ENCODE measurements at places on chromosomes 2 and 18.

DNA sequence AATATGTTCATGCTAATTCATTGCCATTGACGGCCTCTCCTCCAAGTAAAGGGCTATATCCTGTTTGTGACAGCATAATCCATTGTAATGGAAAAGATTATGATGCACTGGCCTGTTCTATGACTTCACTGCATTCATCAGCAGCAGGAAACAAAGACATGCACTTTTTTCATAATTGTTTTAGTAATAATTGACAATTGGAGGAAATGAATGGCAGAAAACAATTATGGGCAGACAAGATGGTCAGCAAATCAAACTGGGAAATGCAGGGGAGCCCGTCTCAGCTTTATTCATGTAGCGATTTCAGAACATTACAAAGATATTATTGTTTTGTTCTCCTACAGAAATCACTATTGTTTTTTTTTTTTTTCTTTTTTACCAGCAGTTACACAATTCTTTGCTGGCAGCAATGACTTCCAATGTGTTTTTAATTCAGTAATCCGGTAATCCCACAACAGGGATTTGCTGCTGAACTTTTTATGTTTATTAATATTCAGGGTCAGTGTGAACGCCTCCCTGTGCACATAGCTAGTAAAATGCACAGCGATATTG, 33.8 kb upstream of the RASGRP3 start:
- no peak for DNase-seq

DNA sequence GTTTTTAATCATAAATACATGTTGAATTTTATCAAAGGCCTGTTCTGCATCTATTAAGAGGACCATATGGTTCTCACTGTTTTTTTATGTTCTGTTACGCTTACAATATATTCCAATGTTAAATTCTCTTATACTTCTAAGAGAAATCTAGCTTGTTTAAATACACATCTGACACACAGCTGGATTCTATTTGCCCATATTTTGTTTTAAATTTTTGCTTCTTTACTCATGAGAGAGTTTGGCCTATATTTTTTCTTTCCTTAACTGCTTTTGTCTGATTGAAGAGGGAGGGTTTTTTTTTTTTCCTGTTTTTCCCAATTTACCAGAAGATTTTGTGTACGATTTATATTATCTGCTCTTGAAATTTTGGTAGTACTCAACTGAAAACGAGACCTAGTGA, 34.9 kb downstream of the RNF144A start:
- no peak for DNase-seq

DNA sequence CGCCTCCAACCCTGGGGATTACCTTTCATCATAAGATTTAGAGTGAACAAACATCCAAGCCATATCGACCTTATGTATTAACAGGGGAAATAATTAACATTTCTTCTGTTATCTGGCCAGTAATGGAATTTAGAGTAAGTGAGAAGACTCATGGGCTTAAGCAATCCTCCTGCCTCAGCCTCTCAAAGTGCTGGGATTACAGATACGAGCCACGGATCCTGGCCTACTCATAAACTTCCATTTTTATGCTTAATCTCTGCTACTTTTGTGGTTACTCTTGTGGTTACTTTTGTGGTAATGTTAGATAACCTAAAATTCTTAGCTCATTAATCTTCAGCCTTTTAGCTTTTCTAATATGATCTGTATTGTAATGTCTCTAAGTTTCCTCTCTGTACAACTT, 159.3 kb upstream of the SLC8A1 start:
- no peak for DNase-seq

GRCh38 chr2:189232759-189233406, 53.3 kb upstream of the COL5A2 start:
- no peak for DNase-seq

DNA sequence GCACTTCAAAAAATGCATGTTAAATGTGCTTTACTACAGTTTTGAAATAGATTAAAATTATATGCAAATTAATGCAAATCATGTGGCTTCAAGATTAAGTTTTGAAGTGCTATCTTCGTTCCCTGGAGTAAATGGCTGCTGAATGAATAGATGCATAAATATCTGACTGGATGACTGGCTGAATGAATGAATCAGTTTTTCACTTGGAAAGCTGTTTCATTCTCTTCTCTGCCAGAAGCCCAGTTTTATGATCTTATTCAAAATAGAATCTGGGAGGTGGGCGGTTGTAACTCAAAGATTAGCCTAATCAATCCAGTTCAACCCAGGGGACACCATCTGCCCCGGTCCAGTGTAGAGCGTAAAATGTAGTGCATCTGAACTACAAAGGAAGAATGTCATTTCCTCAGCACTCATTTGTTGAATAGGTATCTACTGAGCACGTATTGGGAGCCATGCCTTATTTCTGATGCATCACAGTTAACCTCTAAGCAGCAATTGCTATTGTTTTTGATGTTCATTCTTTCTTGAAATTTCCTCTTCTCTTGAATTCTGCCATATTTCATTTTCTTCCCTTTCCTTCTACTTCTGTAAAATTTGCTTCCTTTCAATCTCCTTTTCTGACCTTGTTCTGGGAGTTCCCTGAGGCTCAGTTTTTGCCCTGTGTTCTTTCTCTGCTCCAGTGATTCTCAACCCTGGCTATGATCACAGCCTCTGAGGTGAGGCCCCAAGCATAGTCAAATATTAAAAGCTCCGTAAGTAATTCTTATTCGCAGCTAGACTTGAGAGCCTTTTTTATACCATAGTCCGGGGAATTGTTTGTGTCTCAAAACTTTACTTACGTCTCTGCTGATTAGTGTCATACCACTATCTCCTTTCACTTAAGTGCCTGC, 282.7 kb downstream of the PARD3B start:
- DNase-seq, result no peak

DNA sequence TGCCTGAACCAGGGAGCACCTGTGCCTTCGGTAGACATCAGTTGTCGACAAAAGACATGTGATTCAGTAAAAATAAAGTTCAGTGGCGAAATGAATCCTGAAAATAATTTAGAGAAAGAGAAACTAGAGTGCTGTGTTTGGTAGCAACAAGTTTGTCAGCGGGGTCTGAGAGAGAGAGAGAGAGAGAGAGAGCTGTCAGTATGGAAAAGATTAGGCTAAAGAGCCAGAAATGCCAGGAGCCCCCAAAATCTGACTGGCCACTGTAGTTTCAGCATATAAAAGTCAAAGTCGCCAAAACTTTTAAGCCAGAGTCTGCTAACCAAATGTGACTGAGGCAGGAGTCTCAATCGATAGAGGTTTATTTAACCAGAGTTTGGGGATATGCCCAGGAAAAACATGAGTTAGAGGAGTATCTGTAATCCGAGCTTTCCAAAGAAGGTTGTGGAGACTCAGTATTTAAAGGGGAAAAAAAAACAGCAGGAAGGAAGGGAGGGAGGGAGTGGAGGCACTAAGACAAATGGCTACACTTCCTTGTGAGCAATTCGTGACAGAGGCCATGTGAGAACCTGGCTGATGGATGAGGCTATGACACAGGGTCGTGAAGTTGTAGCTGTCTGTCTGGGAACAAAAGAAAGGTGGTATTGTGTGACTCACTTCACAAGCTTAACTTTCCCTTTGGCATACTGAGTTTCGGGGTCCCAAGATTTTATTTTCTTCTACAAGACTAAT, 20.5 kb upstream of the GNAL start:
- DNase-seq, result no peak

GRCh38 chr18:26654616-26655524, 106.5 kb upstream of the KCTD1 start:
- DNase-seq, result no peak

DNA sequence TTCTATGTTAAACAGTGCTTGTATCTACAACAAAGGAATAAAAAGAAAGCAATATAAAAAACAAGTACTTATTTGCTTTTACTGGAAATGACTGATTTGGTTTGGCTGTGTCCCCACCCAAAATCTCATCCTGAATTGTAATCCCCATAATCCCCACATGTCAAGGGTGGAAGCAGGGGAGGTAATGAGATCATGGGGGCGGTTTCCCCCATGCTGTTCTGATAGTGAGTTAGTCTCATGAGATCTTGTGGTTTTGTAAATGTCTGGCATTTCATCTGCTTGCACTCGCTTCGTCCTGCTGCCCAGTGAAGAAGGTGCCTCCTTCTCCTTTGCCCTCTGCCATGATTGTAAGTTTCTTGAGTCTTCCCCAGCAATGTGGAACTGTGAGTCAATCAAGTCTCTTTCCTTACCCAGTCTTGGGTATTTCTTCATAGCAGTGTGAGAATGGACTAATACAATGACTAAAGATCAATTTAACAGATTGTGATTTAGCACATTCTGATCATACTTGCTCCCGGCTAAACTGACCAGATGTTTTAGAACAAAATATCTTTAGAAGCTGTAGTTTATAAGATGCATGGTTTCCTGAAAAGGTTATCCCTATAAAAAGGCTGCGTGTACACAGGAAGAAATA, 19.9 kb downstream of the PTH2R start:
- no peak for DNase-seq

GRCh38 chr18:55786651-55787272, 198.8 kb upstream of the TCF4 start:
- no peak for DNase-seq

DNA sequence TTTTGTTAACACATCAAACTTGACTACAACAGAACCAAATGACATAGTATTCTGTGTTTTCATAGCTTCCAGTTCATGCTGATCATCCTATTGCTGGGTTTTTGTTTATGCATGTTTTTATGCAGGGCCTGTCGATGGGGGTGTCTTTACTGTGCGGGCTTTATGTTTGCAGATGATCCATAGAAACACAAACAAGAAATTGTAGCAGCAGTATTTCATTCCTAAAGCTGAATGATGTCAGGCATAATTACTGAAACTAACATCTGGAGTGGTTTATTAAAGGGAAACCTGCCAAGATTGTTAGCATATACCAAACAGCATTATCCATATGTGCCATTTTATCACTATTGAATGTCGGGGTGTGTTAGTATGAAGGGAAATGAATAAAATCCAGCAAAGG, 129.7 kb downstream of the PTPRM start:
- DNase-seq, result no peak

GRCh38 chr2:21642647-21643046, 518.9 kb downstream of the TDRD15 start:
- no peak for DNase-seq

- DNase-seq, result no peak
Observed at GRCh38 chr2:169964740-169965139, 137.5 kb downstream of the UBR3 start.

DNA sequence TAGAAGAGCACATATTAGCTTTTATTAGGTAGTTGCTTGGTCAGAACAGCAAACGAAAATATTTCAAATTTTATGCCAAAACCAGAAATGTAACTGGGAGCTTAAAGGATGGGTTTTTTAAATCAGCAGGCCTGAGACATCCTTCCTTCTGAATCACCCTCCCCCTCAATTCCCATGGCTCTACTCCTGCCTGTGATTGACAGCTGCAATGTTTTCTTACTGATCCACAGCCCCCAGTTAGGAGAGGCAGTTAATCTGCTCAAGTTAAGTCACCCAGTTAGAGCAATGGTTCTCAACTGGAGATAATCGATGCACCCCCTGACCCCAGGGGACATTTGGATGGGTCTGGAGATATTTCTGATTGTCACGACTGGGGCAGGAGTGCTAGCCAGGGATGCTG, 24.9 kb downstream of the KCTD18 start:
- DNase-seq, result no peak

DNA sequence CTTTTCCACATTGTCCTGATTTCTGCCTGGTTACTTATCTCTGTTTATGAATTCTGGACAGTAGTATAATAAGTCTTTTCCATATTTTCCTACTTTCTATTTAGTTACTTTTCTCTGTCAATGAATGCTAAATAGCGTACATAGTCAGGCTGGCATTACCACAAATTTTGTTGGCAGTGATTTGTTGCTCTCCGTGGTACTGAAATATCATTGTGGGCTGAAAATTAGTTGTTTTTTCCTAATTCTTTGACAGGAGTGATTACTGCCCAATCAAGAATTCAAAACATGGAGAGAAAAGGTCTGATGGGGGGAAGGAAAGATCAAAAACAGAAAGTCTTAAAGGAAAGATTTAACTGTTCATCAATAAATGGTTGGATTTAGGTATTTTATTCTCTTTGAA, 7.7 kb upstream of the GALNT13 start:
- DNase-seq, result no peak

DNA sequence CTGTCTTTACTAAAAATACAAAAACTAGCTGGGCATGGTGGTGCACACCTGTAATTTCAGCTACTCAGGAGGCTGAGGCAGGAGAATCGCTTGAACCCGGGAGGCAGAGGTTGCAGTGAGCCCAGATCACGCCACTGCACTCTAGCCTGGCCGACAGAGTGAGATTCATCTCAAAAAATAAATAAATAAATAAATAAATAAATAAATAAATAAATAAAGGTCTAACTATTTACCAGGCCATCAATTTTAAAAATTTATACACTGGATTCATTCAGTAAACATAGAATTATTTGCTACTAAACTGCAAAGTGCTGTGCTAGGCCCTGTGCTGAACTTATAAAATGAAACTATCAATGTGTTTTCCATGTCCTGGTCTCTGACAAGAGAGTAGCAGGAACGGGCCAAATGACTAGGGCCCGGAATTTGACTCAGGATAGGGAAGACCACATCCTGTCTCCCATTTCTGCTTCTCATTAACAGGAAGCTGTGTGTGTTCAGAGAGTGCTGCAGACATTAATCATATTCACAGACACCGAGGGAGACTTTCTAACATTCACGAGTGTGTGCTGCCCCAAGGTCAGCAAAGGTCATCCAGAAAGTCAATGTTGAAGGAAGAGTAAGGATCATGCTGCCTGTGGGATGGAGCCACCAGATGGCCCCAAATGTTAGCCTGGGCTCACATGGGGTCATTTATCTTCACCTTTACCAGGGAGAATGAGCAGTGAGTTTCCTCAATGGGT, 95.8 kb downstream of the SPP2 start:
- DNase-seq, result no peak

GRCh38 chr2:28292491-28292890, 100.2 kb upstream of the FOSL2 start:
- DNase-seq, result no peak

- no peak for DNase-seq
Observed at GRCh38 chr18:48123324-48123723, 192.9 kb upstream of the SMAD2 start.

DNA sequence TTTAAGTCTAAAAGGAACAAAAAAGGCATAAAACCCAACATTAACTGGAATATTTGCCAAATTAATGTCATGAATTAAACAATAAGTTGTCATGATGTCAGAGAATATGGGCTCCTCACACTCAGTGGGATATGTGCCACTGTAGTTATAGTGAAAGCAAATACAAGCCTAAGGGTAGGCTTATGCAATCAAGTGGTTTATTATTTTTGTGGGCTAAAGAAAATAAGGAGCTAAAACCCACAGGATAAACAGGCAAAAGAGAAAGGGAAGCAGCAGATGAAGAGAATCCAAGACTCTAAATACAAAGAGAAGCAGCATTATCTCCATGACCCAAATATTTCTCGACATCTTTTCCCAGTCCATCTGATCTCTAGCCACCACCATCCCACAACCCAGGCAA, 17.5 kb downstream of the YWHAQ start:
- no peak for DNase-seq

GRCh38 chr2:150911766-150912280, 349.8 kb downstream of the RBM43 start:
- DNase-seq, result no peak

- DNase-seq, result no peak
Observed at GRCh38 chr18:61946449-61946848, 53.6 kb upstream of the RNF152 start.

All from anterior cingulate cortex (tissue), 58 donors.